ENCODE measurements at places on chromosomes 4 and X.

- no peak for DNase-seq
These were observed 212.5 kb upstream of the DKK2 start for GRCh38 chr4:107248571-107248970.

GRCh38 chrX:149853925-149854324 is 27.1 kb upstream of the MAGEA8 start:
- DNase-seq = no peak

- no peak for DNase-seq
These were observed 215.3 kb downstream of the MID1IP1 start for GRCh38 chrX:39016556-39016955.

- DNase-seq = no peak
These were observed 158.6 kb downstream of the TRIML1 start for GRCh38 chr4:188297873-188298272.

DNA sequence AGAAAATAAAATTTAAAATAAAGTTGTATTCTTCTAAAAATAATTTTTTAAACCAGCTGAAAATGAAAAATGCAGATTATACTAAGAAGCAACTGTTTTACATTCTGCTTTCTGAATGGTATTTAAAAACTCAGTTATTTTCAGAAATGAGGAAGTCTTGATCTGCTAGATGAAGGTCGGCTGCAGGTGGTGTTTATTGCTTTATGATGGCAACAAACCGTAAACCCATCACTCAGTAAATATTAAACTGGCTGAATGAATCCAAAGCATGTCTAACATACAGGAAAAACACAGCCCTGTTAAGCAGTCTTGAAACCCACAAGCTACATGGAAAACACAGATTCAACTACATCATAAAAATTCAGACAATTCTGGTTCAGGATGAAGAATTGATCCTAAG is 29.3 kb downstream of the DYNLT3 start:
- DNase-seq = no peak

GRCh38 chr4:11615601-11616000 is 186.9 kb upstream of the HS3ST1 start:
- no peak for DNase-seq

GRCh38 chr4:143554728-143555597 is 41.5 kb downstream of the SMARCA5 start:
- DNase-seq = no peak
